CD4-positive, alpha-beta T cell (primary cell): ENCODE measurements at places on chromosomes 13 and 19.

GRCh38 chr19:29267701-29268100 is 54.8 kb upstream of the UQCRFS1 start:
- H3K4me3 ChIP-seq = no peak overlapping the region
- H3K4me1 ChIP-seq = no peaks in the 10 kb centered on the region
- no peak for DNase-seq
- H3K27me3 ChIP-seq = no peaks in the 10 kb centered on the region
- H3K27ac ChIP-seq = no peak overlapping the region

- no peak overlapping the region for H3K27ac ChIP-seq
- no peak overlapping the region for H3K4me3 ChIP-seq
- H3K4me1 ChIP-seq = no peaks in the 10 kb centered on the region
- H3K27me3 ChIP-seq = no peaks in the 10 kb centered on the region
These were observed 11.1 kb downstream of the ZNF417 start for GRCh38 chr19:57905258-57905657.

GRCh38 chr19:35442091-35442490 is 6.0 kb upstream of the FFAR2 start:
- peaks cover 18% of the 10 kb centered on the region for H3K4me1 ChIP-seq
- no peak for DNase-seq
- H3K27me3 ChIP-seq = no peaks in the 10 kb centered on the region
- no peak overlapping the region for H3K27ac ChIP-seq
- H3K4me3 ChIP-seq = no peak overlapping the region

GRCh38 chr13:48862572-48862971 is 113.1 kb upstream of the FNDC3A start:
- H3K4me1 ChIP-seq = no peaks in the 10 kb centered on the region
- H3K4me3 ChIP-seq = no peak overlapping the region
- no peaks in the 10 kb centered on the region for H3K36me3 ChIP-seq
- H3K27me3 ChIP-seq = no peaks in the 10 kb centered on the region
- DNase-seq = no peak

GRCh38 chr19:50513746-50514345 is at the start of gene ASPDH:
Gene ASPDH, minus strand, starts transcription at chr19:50513913. Its CDS starts 90 bp downstream, at chr19:50513823.
- no peak for DNase-seq
- H3K36me3 ChIP-seq = no peaks in the 10 kb centered on the region
- peaks cover 23% of the 10 kb centered on the region for H3K4me1 ChIP-seq
- no peaks in the 10 kb centered on the region for H3K27me3 ChIP-seq
- H3K4me3 ChIP-seq = no peak within 1 kb of the TSS

DNA sequence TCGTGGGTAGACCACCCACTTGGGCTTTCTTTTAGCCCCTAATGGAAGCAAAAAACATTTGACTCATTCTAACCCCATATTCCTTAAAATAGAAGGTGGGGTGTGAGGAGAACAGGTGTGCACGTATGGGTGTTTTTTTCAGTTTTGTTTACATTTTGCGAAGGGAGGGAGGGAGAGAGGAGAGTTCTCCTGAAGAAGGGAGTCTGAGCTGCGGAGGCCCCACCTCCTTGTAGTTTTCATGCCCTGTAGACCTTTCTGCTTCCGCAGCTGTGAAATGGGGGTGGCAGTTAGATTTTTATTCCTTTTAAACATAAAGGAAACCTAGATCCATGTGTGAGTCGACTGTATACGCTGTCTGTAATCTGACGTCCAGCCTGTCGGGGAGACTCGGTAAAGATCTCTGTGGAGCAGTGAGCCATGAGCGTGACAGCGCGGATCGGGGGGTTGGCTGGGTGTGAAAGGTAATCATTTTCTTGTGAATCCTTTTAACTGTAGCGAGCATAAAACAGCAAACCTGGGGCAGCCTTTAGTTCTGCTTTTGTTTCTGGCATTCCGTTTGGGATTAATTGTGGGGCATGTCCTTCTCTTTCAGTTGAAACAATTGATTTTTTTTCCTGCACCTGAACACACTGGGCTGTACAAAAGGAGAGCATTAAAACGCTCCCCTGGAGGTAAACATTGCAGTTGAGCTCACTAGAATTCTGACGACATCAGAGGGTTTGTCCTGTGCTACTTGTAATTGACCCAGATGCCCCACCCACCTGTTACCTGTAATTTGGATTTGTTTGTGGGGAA is 2.3 kb downstream of the UPF1 start:
- peak overlapping the region; percentile 64 for H3K4me3 ChIP-seq
- no peak for DNase-seq
- H3K27ac ChIP-seq = no peak overlapping the region
- peaks cover 26% of the 10 kb centered on the region for H3K36me3 ChIP-seq
- H3K4me1 ChIP-seq = peaks cover 67% of the 10 kb centered on the region
- H3K27me3 ChIP-seq = no peaks in the 10 kb centered on the region

DNA sequence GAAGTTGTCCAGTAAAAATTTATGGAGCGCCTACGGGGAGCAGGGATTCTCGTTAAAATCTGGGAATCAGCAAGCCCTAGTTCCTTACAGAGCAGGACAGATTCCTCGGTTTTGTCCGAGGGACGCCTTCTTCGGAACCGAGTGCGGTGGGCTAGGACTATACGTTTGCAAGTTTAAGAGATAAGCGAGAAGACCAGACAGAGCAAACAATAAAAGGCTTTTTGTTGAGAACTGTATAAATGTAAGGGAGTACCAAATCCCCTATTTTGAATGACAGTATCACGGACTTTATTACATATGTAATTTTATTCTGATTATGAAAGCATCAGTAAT is 971 bp upstream of the ANKRD10 start:
- peak overlapping the region; percentile 81 for H3K4me3 ChIP-seq
- DNase-seq = no peak
- peak overlapping the region; percentile 89 for H3K27ac ChIP-seq
- no peaks in the 10 kb centered on the region for H3K27me3 ChIP-seq

- H3K4me1 ChIP-seq = no peaks in the 10 kb centered on the region
- no peak overlapping the region for H3K27ac ChIP-seq
- no peak overlapping the region for H3K4me3 ChIP-seq
- peaks cover 2% of the 10 kb centered on the region for H3K36me3 ChIP-seq
- no peaks in the 10 kb centered on the region for H3K27me3 ChIP-seq
These were observed 27.9 kb downstream of the MIPEP start for GRCh38 chr13:23861310-23861709.

DNA sequence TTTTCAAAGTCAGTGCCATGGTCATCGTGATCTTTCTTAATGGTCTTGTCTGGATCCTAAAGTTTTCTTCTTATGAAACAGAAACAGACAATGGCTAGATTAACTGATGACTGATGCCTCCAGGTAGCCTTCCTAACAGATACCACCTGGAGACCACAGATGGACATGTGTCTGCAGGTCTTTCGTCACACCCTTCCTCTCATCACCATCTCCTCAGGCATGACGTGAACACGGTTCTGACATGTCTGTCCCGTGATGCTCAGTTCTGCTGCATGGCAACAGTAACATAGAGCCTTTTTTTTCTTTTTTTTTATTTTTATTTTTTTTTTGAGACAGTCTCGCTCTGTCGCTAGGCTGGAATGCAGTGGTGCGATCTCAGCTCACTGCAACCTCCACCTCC is 13.1 kb upstream of the LAMP1 start:
- no peaks in the 10 kb centered on the region for H3K4me1 ChIP-seq
- no peak overlapping the region for H3K27ac ChIP-seq
- peaks cover 9% of the 10 kb centered on the region for H3K27me3 ChIP-seq

- H3K4me3 ChIP-seq = no peak overlapping the region
- DNase-seq = no peak
- H3K27ac ChIP-seq = no peak overlapping the region
- no peaks in the 10 kb centered on the region for H3K4me1 ChIP-seq
- H3K27me3 ChIP-seq = no peaks in the 10 kb centered on the region
These were observed 17.0 kb upstream of the SACS start for GRCh38 chr13:23450340-23451046.

- DNase-seq = no peak
- no peaks in the 10 kb centered on the region for H3K27me3 ChIP-seq
- no peak overlapping the region for H3K4me3 ChIP-seq
- H3K4me1 ChIP-seq = no peaks in the 10 kb centered on the region
- H3K36me3 ChIP-seq = peaks cover 26% of the 10 kb centered on the region
- H3K27ac ChIP-seq = no peak overlapping the region
These were observed 84.9 kb downstream of the USP12 start for GRCh38 chr13:27086599-27087265.

DNA sequence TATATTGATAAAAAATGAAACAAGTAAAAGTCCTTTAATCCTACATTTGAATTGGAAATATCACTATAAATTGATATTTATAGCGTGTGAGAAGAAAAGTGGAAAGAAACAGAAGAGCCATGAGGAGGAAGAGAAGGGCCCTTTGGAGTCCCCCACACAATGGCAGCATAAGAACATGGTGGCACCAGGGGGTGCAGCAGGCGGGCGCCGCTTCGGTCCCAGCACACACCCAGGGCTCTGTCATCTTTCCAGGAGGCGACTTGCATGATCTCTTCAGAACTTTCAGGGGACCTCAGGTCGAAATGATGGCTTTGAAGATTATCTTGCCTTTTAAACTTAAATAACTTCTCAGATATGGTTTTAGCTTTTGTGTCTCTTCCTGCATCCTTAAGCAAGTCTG is 91.8 kb downstream of the TUBGCP3 start:
- no peaks in the 10 kb centered on the region for H3K27me3 ChIP-seq
- H3K4me1 ChIP-seq = no peaks in the 10 kb centered on the region
- H3K4me3 ChIP-seq = no peak overlapping the region
- H3K27ac ChIP-seq = no peak overlapping the region
- peaks cover 41% of the 10 kb centered on the region for H3K36me3 ChIP-seq
- no peak for DNase-seq

DNA sequence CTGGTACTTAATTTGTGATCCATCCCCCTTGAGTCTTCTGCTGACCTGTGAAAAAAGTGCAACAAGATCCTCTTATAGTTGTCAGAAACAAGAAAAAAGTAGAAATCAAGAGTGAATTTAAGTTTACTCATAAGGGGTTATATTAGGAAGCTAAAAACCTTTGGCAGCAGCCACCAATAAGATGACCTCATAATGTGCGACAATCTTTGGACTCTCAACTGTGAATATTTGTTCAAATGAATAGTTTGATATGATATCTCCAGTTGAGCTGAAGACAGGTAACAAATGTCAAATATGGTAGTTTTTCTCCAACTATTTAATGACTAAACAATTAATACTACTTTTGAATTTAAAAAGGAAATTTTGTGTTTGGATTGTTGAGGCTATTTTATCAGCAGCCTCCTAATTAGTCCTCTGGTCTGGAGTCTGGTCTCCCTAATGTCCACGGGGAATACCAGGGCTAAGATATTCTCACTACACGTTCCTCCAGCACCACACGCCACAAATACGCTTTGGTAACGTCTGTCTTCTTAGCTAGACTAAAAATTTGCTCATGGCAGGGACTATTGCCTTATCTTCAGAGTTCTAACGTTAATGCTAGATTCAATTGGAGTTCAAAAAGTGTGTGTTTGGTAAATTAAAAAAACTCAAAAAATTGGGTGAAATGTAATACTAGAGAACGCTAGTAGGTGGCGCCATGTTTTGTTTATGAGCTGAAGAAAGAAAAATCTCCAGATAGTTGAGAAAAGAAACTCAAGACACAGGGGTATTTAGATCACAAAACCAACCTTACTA is 51.0 kb upstream of the PDX1 start:
- no peaks in the 10 kb centered on the region for H3K36me3 ChIP-seq
- H3K27ac ChIP-seq = no peak overlapping the region
- H3K4me3 ChIP-seq = no peak overlapping the region
- DNase-seq = no peak
- H3K27me3 ChIP-seq = peaks cover 18% of the 10 kb centered on the region

DNA sequence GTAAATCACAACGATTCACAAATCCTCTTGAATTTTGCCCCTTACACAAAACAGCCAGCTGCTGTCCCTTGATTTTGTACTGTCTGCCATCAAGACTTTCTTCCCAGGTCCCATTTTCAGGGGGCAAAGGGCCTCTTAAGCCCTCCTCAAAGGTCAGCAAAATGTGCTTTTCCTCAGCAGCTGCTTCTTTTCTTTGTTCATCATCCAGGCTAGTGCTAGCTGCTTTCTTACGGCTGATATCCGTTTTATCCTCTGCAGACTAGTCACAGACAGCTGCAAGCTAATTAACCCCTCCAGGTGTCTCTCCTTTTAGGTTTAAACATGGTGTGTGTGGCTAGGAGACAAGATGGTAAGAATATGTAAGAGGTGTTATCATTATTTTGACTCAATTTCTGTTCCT is 90.9 kb downstream of the NALCN start:
- no peak overlapping the region for H3K4me3 ChIP-seq
- no peak overlapping the region for H3K27ac ChIP-seq
- no peaks in the 10 kb centered on the region for H3K36me3 ChIP-seq
- H3K27me3 ChIP-seq = no peaks in the 10 kb centered on the region
- no peak for DNase-seq
- no peaks in the 10 kb centered on the region for H3K4me1 ChIP-seq

GRCh38 chr13:113917594-113918371 is 53.9 kb upstream of the GAS6 start:
- H3K4me3 ChIP-seq = no peak overlapping the region
- H3K27ac ChIP-seq = no peak overlapping the region
- no peaks in the 10 kb centered on the region for H3K4me1 ChIP-seq
- H3K36me3 ChIP-seq = no peaks in the 10 kb centered on the region
- no peak for DNase-seq

GRCh38 chr13:41054212-41054877 is 7.0 kb upstream of the WBP4 start:
- H3K36me3 ChIP-seq = no peaks in the 10 kb centered on the region
- peaks cover 16% of the 10 kb centered on the region for H3K4me1 ChIP-seq
- H3K27me3 ChIP-seq = no peaks in the 10 kb centered on the region

DNA sequence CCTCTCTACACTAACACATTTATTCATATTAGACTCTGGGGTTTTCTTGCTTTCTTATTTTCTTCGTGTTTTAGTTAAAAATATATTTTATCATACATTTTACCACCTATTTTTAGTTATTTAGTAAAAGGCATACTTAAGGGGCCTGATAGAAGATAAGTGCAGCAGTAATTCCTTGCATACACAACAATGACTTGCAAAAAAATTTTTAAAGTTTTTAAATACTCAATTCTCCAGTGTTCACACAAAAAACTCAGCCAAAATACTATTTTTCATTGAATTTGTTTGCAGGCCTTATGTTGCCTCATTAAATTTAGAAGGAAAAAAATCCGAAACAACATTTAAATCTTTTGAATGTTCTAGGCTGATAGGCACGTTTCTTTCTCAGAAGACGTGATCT is 2431.7 kb downstream of the PCDH9 start:
- no peaks in the 10 kb centered on the region for H3K4me1 ChIP-seq
- H3K36me3 ChIP-seq = no peaks in the 10 kb centered on the region
- no peak overlapping the region for H3K4me3 ChIP-seq

- H3K4me1 ChIP-seq = no peaks in the 10 kb centered on the region
- H3K4me3 ChIP-seq = no peak overlapping the region
- no peak for DNase-seq
- no peaks in the 10 kb centered on the region for H3K27me3 ChIP-seq
- H3K36me3 ChIP-seq = no peaks in the 10 kb centered on the region
These were observed 20.1 kb downstream of the STOML3 start for GRCh38 chr13:38970380-38971051.
